ENCODE measurements at places on chromosomes 13 and 19.

DNA sequence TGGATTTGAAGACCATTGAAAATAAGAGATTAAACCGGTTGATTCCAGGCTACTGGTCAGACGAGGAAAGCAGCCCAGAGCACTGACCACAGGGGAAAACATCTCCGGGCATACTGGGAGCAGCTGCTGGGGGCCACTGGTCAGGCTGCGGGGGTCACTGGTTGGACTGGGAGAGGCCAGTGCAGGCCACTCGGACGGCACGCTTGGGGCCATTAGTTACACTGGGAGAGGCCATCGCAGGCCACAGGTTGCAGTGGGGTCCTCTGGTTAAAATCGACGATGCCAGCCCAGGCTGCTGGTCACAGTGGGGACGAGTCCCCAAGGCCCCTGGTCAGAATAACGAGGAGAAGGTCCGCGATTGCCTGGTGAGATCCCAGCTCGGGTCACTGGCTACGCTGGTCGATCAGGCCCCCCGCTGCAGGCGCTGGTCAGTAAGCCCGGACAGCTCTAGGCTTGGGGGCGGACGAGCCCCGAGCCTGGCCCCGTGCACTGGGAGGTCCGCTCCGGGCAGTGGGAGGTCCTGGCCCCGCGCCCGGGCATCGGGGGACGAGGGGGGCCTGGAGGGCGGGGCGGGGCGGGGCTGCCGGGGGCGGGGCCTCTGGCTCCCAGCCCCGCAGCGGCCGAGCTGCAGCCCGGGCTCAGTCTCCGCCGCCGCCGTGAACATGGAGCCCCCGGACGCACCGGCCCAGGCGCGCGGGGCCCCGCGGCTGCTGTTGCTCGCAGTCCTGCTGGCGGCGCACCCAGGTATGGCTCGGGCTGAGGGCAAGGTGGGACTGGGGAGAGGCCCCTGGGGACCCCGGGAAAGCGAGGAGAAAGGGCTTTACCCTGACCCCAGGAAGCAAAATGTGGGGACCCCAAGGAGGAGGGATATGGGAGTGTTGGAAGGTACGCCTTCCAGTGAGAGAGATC is at the start of gene BCAM:
BCAM (plus strand) TSS at position 641 of the 909 bp plus-strand sequence; CDS start at position 663, 22 bp downstream.
- DNase-seq = no peak

GRCh38 chr19:38683393-38684077 is 36.1 kb downstream of the ACTN4 start:
- DNase-seq = no peak

DNA sequence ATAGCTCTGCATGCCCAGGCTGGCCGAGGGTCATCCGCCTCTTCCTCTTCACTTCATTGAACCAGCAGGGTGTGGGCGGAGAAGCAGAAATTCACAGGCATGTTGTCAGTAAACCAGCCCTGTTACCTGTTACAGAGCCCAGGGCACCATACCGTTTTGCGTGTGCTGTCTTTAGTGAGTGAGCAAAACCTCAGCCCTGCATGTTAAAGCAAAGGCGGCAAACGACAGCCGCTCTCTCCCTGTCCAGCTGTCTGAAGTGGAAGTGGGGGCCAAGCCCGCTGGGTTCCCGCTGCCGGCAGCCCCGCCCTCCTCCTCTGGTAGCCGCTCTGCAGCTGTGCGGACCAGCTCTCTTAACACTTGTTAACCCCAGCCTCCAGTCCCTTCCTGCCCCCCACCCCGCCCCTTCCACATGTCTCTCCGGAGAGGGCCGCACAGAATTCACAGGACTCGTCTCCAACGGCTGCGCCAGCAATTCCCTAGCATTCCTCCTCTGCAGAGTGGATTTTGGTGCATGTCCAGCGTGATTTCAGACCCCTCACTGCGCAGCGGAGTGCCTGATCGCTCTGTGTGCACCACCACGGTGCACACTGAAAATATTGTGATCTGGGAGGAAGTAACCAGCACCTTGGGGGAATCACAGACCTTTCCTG is 12.7 kb downstream of the KLHL26 start:
- no peak for DNase-seq

DNA sequence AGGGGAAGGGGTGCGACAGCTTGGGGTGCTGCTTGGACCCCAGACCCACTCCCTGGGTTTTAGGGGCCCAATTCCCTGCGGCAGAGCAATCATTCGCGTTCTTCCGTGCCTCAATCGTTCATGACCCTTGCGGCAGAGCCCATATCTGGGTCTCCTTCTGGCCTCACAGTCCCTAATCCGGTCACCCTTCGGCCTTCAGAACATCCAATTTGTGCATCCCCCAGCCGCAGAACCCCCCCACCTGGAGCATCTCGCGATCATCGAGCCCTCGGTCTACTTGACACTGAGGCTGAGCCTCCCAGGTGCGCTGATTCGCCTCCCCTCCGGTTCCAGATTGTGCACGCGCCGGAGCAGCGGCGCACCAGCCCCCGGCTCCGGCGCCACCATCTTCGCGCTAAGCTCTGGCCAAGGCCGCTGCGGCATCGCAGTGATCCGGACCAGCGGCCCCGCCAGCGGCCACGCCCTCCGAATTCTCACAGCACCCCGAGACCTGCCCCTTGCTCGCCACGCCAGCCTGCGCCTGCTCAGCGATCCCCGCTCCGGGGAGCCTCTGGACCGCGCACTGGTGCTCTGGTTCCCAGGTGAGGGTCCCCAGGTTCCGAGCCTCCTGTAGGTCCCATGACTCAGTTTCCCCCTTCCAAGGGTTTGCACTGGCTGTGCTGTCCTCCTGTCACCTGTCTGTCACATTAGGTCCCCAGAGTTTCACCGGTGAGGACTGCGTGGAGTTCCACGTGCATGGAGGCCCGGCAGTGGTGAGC is 501 bp downstream of the GTPBP3 start:
- DNase-seq = no peak

GRCh38 chr13:42656958-42657357 is 83.0 kb downstream of the TNFSF11 start:
- DNase-seq = no peak
